ENCODE measurements at places on chromosomes 1 and 21. TPM values are rescaled to one million over a fixed set of nuclear protein-coding genes. Genes with fewer than 3 reads are reported as not detected.

The SNRNP40 gene
- 74.2 TPM for total RNA-seq

The FMOD gene
- total RNA-seq = 29.5 TPM

The KIAA0040 gene
- total RNA-seq = 1.3 TPM

The ALG14 gene
- 5.0 TPM for total RNA-seq

The TIE1 gene
- total RNA-seq = 1.6 TPM

The CD52 gene
- total RNA-seq = not detected

The IFI44 gene
- 34.0 TPM for total RNA-seq

The SLC6A17 gene
- total RNA-seq = 0.22 TPM

The S100A2 gene
- total RNA-seq = 3.1 TPM

The GREM2 gene
- total RNA-seq = 5.1 TPM

The MNDA gene
- not detected for total RNA-seq

The C1orf87 gene
- not detected for total RNA-seq

The LRRC39 gene
- total RNA-seq = 0.39 TPM

The CSF3R gene
- total RNA-seq = not detected

The IFNLR1 gene
- 0.22 TPM for total RNA-seq

The C8B gene
- not detected for total RNA-seq

The NSUN4 gene
- total RNA-seq = 20.9 TPM

The TMEM200B gene
- 13.7 TPM for total RNA-seq

The ITLN1 gene
- not detected for total RNA-seq

The TPTE gene
- not detected for total RNA-seq

The SEC16B gene
- 6.0 TPM for total RNA-seq

The ELAPOR1 gene
- total RNA-seq = 0.39 TPM

The CAMK2N1 gene
- total RNA-seq = 0.65 TPM

The CELA2B gene
- total RNA-seq = not detected

The FCGR3B gene
- not detected for total RNA-seq

The RAB4A gene
- total RNA-seq = 33.1 TPM

The MEGF6 gene
- 102 TPM for total RNA-seq

The KCNJ15 gene
- 5.2 TPM for total RNA-seq

The FAM177B gene
- not detected for total RNA-seq

The TMEM82 gene
- not detected for total RNA-seq

The GSTM4 gene
- total RNA-seq = 12.3 TPM

The RABIF gene
- total RNA-seq = 7.2 TPM

The FCRLA gene
- 1.2 TPM for total RNA-seq

The ETV3L gene
- not detected for total RNA-seq

The TRMT1L gene
- 21.2 TPM for total RNA-seq

The AGTRAP gene
- total RNA-seq = 37.2 TPM

The COG2 gene
- total RNA-seq = 21.2 TPM

The DNASE2B gene
- total RNA-seq = not detected

The OR2T33 gene
- not detected for total RNA-seq

The TNFRSF4 gene
- total RNA-seq = 0.13 TPM

The NGF gene
- total RNA-seq = 7.2 TPM

The CATSPERE gene
- 2.4 TPM for total RNA-seq

The PCAT6 gene
- 0.52 TPM for total RNA-seq

The LY9 gene
- not detected for total RNA-seq

The ZFYVE9 gene
- 48.6 TPM for total RNA-seq

The LCE3D gene
- not detected for total RNA-seq

The CD1E gene
- total RNA-seq = not detected

Data from articular chondrocyte of knee joint (primary cell).